Stimulated activated CD8-positive, alpha-beta memory T cell treated with anti-CD3 and anti-CD28 coated beads, Interleukin-4, amount 100 ng/mL, for 24 hours (primary cell): ENCODE measurements at places on chromosomes 13 and 19.

DNA sequence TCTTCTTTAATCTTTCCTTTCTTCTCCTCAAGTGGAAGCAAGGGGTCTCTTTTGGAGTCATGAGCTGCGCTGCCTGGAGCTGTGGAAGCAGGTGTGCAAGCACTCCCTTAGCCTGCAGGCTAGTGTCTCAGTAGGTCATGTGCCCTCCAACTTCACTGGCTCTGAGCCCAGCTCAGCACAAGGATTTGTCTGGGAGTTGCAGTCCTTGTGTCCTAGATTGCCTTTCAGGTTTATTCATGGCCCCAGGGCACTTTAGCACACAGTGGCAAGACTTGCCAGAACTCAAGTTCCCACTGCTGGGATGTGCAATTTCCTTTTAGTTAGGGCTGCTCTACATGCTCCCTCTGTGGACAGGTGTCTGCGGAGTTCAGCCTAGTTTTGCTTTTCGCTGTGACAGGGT is 211.7 kb downstream of the LIG4 start:
- no peak for DNase-seq

GRCh38 chr13:50340551-50341287 is 325.5 kb downstream of the KCNRG start:
- DNase-seq = no peak

DNA sequence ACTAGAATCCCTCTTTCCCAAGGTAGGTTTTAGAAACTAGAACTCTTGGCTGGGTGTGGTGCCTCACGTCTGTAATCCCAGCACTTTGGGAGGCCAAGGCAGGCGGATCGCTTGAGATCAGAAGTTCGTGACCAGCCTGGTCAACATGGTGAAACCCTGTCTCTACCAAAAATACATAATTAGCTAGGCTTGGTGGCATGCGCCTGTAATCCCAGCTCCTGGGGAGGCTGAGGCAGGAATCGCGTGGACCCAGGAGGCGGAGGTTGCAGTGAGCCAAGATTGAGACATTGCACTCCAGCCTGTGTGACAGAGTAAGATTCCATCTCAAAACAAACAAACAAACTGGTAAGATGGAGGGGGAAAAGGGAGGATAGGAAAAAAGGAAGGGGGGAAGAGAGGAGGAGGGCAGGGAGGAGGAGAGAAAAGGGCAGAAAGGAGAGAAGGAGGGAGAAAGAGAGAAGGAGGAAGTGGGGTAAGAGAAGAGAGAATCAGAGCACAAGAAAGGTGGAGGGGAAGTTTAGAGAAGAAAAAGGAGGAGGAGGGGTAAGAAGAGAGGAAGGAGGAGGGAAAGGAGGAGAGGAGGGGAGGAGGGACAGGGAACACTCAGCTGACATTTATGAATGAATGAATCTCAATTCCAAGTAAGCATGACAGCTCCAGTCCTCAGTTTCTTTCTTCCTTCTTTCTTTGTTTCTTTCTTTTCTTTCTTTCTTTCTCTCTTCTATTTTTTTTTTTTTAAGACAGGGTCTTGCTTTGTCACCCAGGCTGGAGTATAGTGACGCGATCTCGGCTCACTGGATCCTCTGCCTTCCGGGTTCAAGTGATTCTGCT is 2.6 kb upstream of the SLC27A1 start:
- no peak for DNase-seq

DNA sequence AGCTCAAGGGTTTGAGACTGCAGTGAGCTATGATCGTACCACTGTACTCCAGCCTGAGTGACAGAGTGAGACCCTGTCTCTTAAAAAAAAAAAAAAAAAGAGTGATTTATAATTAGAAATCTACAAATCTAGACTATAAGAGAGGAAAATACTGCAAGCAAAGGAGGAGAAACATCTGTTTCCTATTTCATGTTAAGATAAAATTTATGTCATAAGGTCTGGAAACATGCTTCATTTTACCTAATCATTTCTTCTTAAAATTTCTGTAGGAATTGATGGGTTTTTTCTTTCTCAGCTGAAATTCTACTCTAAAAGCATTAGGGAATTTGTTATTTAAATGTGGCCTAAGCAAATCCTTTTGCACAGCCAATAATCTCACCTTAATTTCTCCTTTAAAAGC is 53.2 kb downstream of the C13orf42 start:
- DNase-seq = no peak

GRCh38 chr19:47057328-47057727 is 8.9 kb upstream of the TMEM160 start:
- no peak for DNase-seq

DNA sequence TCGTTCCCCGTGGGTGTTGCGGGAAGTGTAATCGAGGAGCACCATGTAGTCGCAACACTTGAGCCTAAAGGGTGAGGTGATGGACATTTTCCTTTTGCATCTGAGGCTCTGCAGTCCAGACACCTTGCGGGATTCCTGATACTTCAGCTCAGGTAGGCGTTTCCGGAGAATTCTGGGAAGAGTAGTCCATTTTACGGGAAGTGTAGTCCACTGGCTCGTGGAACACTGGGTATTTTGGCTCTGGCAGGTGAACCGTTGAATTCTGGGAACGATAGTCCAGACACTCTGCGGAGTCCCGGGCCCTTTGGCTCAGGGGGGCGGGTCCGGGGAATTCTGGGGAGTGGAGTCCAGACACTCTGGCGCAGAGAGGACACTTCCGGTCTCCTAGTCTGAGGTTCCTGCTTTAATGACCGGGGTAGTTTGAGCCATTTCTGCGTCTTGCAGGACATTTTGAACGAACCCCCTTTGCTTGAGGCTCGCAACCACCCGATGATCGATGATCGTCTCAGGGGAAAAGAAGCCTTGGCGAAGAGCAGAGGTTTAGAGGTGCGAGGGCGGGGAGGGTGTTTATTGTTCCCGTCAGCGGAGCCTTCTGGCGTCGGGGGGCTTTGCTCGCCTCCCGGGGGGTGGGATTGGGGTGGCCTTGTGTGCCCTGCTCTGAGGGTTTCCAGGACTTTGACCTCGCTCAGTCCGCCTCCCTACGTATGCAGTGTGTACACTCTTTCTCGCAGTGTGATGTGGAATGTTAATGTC is at the start of gene ZNF223:
Gene ZNF223 (plus strand): TSS at position 387 of the 753 bp plus-strand sequence. CDS start 3,141 bp downstream, outside the sequence.
- peak; percentile 59 for DNase-seq

DNA sequence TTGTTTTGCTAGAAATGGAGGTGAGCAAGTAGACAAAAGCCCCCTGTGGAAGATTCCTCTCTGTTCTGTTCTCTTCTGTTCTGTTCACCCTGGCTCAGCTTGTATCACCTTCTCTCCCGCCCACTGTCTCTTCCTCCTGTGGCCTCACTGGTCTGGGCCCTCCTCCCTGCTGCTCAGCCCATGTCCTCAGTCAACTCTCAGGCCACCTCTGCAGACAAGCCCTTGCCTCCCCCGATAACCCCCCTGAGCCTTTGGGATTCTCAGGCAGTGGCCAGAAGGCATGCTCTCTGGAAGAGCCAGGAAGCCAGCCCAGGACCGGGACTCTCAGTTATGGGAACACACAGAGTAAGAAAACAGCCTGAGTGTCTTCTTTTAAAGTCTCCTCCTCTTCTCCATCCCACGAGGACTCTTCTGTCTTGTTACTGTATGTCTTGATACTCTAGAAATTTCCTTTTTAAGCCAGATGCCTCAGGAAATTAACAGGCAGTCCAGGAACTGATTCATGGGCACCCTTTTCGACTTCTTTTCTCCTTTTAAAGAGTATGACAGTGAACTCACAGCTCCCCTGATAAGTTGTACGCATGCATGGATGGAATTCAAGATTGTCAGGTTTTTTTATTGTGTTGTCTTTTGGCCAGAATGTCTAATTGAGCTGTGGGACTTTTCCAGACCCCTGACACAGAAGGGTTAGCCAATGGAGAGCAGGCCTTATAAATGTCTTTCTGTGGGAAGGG is 33.7 kb downstream of the SHISA2 start:
- DNase-seq = no peak

- DNase-seq = no peak
These were observed 24.3 kb downstream of the COLGALT1 start for GRCh38 chr19:17579661-17580244.

DNA sequence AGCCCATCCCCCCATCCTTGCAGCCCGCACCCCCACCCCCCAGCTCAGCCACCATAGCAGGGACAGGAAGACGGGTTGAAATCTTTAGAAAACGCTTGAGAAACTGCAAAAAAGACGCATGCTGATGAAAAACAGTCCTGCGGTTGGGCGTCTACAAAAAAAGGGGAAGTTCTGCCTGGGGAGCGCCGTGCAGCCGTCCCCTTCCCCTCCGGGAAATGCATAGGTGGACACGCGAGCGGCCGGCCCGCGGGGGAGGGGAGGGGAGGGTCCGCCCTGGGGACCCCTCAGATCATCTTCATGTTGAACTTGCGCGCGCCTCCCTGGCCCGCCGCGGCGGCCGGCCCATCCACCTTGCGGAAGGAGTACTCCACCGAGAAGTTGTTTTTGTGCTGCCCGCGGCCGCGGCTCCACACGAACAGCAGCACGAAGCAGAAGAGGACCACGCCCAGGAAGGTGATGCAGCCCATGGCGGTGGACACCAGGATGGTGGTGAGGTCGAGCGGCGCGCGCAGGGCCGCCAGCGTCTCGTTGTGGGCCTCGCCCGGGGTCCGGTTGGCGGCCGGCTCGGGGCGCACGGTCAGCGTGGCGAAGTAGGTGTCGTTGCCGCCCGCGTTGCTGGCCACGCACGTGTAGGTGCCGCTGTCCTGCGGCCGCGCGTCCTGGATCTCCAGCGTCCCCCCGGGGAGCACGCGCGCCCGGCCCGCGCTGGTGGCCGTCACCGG is 7.9 kb upstream of the PEAK3 start:
- no peak for DNase-seq

DNA sequence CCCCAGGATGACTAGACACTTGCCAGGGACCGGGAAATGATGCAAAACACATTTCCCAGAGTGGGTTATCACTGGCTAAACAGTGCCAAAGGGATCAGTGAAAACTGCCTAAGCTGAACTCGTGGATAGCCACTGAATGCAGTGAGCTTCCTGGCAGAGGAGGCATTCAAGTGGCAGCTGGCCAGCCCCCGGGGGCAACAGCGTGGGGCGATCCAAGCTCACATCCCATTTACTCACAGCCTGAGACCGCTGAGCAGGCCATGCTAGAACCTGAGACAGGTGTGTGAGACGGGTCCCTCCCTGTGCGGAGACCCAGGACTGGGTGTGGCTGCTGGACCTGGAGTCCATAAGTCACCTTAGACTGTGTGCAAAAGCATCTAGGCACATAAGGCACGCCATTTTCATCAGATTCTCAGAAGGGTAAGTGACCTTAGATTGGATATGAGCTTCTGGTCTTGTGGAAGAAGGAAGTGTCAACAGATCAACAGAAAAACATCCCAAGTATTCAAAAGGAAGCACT is 51.9 kb upstream of the SLC15A1 start:
- no peak for DNase-seq

- no peak for DNase-seq
These were observed 7.1 kb upstream of the WTIP start for GRCh38 chr19:34474233-34474989.

DNA sequence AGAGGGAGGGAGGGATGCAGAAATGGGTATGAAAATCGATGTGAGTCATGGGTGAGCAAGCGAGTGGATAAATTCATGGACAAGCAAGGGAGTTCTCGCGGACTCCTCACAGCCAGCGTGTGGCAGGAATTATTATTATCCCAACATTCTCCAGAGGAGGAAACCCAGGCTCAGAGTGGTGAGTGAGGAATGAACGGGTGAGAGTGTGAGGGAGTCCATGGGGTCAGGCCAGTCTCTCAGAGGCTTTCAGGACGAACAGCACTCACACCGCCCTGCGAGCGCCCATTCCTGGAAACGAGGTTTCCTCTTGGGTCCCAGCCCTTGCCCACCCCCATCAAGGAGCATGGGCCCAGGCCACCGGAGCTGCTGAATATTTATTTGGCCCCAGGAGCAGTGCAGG is 6.3 kb upstream of the DNAAF3 start:
- DNase-seq = no peak
